A549 treated with ZK216348 at 1 μM for 4 hours (cell line): ENCODE measurements at places on chromosomes 4 and X. TPM values are rescaled to one million over a fixed set of nuclear protein-coding genes. Genes with fewer than 3 reads are reported as not detected.

The BGN gene
- total RNA-seq: 0.12 to 0.26 TPM (median 0.18 TPM) in 4 of 5 replicates, not detected in the other

The F8A2 gene
- not detected in 5 replicates for total RNA-seq

The AFP gene
- 1.3 to 4.4 TPM (median 1.8 TPM) in 5 replicates for total RNA-seq

The RAP2C gene
- 22.4 to 47.5 TPM (median 28.8 TPM) in 5 replicates for total RNA-seq

The WAS gene
- 0.13 to 0.52 TPM (median 0.19 TPM) in 4 of 5 replicates, not detected in the other for total RNA-seq

The ASMT gene
- 0.27 to 0.33 TPM (median 0.28 TPM) in 3 of 5 replicates, not detected in the others for total RNA-seq

The ARSH gene
- not detected in 5 replicates for total RNA-seq

The CLDN34 gene
- total RNA-seq: not detected in 5 replicates

The TMEM187 gene
- total RNA-seq: 4.2 to 10.2 TPM (median 5.9 TPM) in 5 replicates
